ENCODE measurements at places on chromosomes 6 and 20.
A peak's percentile ranks its signal among the peaks of the same experiment; 100 is the strongest.

DNA sequence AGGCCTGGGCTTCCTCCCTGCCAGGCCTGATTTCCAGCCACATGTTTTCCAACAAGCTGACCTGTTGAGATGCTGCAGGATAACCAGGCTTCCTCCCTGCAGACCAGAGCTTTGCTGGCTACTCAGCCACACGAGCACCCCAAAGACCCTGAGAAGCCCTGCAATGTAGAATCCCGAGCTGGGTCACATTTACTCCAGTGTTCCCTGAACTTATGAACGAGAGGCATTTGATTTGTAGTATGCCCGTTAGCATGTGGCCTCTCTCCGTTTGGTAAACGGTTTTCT, 4.0 kb downstream of the SIRPA start:
- no peak for DNase-seq

- no peak for DNase-seq
Measured at GRCh38 chr6:2226775-2227174, 18.6 kb downstream of the GMDS start.

DNA sequence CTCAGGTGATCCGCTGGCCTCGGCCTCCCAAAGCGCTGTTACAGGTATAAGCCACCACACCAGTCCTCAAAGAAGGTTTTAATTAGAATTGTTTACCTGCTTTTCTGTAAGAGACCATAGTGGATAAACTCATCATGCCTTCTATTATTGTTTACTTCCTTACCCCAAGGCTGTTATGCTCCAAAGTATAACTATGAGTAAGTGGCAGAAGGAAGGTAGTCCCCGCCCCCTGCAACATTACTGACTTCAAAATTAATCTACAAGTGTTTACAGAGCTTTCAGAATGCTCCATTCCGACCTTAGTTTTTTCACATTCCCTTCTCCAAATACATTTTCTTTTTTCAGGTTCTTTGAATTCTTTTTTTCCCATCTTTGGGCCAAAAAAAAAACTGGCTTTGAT, 480.5 kb upstream of the NOX3 start:
- no peak for DNase-seq

GRCh38 chr6:11672256-11672655, 106.3 kb downstream of the ADTRP start:
- peak; percentile 49 for DNase-seq

GRCh38 chr6:127824061-127824460, 76.8 kb downstream of the THEMIS start:
- DNase-seq = no peak

DNA sequence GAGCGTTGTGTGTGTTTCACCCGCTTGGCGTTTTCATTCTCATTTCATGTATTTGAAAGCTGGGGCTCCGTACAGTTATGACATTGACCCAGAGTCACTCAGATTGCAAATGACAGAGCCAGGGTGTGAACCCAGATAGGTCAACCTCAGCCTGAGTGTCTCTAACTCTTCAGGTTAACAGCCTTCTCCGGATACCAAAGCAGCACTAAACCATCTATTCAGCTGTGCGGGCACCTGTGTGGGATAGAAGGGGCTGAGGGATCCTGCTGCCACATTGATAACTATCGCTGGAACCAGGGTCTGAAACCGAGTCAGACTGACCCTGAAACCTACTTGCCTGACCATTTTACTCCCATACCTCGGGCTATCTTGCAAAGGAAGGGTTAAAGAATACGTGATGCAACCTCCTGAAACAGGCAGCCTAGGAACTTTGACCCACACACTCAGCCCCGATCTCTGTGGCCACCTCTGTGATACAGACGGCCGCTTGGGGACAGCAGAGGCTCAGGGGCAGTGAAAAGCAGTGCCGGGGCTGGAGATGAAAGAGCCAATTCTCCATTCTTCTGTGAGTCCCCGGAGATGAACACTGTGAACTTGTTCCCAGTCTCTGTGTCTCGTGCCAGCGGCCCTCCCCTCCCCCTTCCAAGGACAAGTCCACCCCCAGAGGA, 233.5 kb upstream of the QKI start:
- peak; percentile 57 for DNase-seq

DNA sequence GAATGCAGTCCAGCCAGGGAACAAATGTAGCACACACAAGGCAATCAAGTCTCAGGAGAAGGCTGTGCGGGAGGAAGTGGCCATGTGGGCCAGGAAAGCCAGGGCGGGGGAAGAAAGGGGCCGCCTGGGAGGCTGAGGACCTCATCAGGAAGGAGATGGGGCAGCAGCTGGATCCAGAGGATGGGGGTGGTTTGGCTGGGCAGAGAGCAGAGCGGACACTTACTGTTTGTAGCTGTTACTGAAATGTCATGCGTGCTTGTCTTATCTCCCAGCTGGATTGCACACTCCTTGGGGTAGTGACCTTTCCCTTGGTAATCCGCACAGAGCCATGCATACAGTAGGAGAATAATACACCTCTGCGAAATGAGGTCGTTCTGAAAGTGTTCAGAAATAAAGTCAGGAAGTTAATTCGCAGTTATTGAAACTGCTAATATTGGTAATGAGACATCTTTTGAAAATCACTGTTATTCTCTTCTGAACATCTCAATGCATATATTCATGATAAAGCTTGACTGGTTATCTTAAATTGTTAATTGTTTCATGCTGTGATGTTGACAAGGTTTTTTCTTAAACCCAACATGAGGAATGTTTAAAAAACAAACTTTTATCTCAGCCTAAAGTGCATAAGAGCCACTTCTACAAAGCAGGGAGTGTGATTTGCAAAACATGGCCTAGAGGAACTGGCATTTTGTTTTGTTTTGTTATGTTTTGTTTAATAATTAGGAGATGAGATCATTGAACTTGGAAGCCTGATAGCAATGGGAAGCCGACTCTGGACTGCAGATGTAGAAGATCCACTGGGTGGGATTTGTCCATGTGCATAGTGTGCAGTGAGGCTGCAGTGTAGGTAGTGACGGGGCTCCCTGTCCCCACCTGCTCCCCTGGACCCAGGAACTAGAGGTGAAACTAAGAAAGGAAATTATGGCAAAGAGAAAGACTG, 18.0 kb upstream of the MAP3K4 start:
- DNase-seq = peak; percentile 62

- DNase-seq = no peak
Measured at GRCh38 chr6:25307805-25308494, 28.8 kb downstream of the CARMIL1 start.

DNA sequence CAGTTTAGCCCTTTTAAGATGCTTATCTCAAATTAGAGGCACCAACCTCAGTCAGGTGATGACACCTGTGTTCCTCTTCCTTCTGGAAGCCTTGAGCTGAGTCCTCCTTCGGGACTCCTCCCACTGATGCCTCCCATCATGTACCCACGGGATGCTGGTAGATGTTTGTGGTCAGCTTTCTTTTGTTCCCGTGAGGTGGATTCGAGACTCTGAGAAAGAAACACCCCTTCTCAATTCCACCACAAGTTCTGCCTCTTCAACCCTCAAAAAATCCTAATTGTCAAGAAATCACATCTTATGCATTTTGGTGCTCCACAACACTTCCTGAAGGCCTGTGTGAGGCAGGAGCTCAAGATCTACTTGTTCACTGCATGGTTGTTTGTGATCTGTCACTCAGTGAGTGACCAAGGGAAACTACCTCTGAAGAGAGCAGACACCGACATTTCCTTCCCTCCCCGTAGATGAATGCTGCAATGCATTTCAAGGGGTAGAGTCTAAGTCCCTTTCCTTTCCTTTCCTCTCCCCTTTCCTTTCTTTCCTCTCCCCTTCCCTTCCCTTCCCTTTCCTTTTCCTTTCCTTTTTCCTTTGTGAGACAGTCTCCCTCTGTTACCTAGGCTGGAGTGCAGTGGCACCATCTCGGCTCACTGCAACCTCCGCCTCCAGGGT, 50.5 kb downstream of the PCNA start:
- no peak for DNase-seq

DNA sequence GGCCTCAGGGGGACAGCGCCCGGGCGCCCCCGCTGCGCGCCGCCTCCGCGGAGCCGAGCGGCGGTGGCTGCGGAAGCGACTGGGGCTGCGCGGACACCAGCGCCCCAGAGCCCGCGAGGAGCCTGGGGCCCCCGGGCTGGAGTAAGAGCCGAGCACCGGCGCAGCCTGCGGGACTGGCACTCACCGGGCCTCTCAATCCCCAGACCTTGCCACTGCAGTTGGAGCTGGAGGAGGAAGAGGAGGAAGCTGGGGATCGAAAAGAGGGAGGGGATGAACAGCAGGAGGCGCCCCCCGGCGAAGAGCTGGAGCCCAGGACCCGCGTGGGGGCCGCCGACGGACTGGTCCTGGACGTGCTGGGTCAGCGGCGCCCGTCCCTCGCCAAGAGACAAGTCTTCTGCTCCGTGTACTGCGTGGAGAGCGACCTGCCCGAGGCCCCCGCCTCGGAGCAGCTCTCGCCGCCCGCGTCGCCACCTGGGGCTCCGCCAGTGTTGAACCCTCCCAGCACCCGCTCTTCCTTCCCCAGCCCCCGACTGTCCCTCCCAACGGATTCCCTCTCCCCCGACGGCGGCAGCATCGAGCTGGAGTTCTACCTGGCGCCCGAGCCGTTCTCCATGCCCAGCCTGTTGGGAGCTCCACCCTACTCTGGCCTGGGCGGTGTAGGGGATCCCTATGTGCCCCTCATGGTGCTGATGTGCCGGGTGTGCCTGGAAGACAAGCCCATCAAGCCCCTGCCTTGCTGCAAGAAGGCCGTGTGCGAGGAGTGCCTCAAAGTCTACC, 590 bp downstream of the RNF217 start:
- peak; percentile 51 for DNase-seq

DNA sequence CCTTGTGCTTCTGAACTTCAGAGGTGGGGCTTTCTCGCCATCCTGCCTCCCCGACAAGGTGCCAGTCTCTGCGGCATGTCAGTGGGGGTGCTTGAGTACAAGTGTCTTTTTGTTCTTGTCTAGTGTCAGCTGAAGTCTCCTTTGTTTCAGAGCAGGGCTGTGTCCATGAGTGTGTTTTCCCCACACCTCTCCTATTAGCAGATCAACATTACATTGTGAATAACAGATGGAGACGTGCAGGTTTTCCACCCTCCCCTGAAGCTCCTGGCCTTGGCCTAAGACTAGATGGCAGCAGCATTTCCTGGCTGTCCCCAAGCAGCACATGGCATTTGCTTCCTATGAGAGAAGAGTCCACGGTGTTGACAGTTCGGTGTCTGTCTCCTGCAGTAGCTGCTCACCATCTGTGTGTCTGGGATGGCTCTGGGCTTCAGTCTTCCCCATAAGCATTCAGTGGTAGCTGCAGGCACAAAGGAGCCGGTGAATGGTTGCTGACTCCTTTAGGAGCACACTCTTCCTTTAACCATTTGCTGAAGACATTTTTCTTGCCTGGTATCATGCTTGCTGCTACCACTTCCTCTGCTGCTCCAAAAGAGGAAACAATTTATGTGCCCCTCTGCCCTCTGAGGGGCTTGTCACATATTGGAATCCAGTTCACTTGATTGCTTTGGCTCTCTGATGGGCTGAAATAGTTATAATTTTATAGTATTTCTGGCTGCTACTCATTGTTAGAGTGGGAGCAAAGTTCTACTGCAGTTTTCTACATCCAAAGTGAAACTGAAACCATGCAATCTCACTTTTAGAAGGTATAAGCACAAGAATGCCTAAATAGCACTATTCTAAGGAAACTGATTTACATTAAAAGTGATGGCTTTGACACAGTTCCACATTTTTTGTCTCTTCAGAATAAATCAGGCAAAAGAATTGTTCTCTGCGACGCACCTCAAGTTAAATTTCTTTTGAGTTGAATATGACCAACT, 913.0 kb downstream of the C6orf118 start:
- peak; percentile 1 for DNase-seq

DNA sequence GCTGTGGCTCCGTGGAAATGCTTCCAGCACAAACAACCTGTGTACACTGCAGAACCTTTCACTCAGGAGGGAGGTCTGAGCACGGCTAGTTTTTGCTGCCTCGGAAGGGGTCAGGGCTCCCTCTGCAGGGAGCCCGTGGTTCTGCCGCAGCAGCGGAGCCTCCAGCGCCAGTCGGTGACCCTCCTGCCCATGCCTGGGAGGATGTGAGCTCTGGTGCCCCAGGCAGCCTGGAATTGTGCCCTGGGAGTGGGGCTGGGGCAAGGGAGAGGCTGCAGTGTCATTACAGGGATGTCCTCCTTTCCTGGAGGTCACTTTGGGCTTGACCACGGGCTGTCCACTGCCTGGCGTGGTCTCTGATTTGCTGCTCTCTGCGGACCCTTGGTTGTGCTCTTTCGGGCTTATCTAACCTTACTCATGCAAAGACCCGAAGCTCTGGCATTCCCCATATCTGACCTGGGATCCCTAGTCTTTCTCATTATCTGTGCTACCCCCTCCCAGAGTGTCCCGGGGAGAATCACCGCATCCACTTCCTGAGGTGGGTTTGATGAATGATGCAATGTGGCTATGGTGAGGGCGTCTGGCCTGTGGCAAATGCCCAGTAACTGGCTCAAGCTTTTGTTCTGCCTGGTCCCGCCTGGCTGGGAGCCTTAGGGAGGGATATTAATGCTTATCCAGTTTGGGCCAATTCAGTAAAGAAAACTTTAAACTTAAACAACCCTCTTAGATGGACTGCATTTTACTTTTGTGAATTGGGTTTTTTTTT, 59.6 kb upstream of the TAGAP start:
- DNase-seq = peak; percentile 39

GRCh38 chr6:1378065-1379016, 11.0 kb upstream of the FOXF2 start:
- no peak for DNase-seq

DNA sequence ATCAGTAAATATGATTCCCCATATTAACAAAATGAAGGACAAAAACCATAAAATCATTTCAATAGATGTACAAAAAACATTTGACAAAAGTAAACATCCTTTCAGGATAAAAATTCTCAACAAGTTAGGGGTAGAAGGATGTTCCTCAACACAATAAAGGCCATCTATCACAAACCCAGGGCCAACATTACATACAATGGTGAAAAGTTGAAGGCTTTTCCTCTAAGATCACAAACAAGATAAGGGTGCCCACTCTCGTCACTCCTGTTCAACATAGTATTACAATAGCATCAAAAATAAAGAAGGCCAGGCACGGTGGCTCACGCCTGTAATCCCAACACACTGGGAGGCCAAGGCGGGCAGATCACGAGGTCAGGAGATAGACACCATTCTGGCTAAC, 22.6 kb upstream of the ASF1A start:
- DNase-seq = no peak

DNA sequence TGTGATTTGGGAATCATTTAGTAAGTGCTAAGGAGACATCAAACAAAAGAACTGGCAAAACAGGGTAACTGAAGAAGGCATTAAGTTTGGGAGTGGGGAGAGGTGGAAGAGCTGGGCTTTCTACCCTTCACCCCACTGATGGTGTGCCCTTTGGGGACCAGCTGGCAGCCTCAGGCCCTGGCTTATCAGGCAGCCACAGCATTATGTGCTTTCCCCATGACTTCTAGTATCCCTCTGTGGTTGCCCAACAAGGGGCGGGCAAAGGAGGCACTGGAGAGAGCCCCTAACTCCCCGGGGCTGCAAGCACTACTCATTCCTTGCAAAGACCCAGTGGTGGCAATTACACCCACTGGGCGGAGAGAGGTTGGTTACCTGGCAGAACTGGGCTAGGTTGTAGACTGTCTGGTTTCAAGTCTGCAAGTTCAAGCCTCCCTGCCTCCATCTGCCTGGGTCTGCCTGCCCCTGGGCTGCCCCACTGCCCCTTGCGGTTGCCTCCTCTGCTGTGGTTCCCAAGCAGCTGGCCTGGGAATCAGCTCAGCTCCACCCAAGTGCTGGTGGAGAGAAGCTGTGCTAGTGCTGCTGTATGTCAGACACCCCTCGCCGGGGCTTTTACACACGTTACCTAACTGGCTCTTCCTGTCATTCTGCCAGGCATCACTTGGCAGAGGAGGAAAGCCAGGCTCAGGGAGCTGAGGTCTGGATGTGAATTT, 29.9 kb downstream of the KCNK5 start:
- no peak for DNase-seq

- no peak for DNase-seq
Measured at GRCh38 chr6:90356012-90356421, 59.4 kb upstream of the BACH2 start.

Data from EL (cell line).